Progenitor cell of endocrine pancreas (in vitro differentiated cells): ENCODE measurements at places on chromosomes 7 and 10. TPM values are rescaled to one million over a fixed set of nuclear protein-coding genes. Genes with fewer than 3 reads are reported as not detected.

DNA sequence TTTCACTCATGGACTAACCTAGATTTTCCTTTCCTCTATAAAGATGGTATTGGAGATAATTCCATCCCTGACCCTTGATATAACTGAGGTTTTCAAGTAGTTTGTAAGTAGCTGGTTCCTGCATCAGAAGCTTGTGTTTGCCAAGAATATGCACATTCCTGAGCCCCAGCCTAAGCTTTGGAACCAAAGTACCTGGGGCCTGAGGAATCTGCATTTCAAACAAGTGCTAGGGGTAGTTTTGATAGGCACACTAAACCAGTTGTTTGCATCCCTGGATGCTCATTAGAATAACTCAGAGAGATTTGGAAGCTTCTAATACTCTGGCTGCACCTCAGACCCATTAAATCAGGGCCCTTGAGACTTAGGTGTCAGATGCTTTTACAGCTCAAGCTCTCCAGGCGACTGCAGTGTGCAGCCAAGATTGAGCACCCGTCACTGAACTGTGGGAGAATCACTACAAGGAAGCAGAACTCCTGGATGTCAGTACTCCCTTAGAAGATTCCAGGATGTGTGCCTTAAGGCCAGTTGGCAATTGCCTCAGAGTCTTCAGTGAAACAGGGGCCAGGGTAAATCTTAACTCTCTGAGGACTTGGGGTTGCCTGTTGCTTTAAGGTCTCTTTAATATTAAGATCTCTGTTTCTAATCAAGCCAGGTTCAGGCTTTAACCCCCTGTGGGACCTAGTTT, 565.0 kb downstream of the REEP3 start:
- H3K27ac ChIP-seq, result no peak overlapping the region
- no peak overlapping the region for H3K4me3 ChIP-seq
- no peaks in the 10 kb centered on the region for H3K27me3 ChIP-seq
- H3K36me3 ChIP-seq, result no peaks in the 10 kb centered on the region

GRCh38 chr10:123843835-123844234, 47.8 kb downstream of the CPXM2 start:
- H3K4me3 ChIP-seq, result no peak overlapping the region
- no peak overlapping the region for H3K27ac ChIP-seq
- no peaks in the 10 kb centered on the region for H3K36me3 ChIP-seq
- peaks cover 17% of the 10 kb centered on the region for H3K27me3 ChIP-seq
- DNase-seq, result no peak
- H3K4me1 ChIP-seq, result no peaks in the 10 kb centered on the region

GRCh38 chr10:113225364-113225763, 275.3 kb downstream of the TCF7L2 start:
- H3K4me1 ChIP-seq, result no peaks in the 10 kb centered on the region
- no peak for DNase-seq
- no peaks in the 10 kb centered on the region for H3K36me3 ChIP-seq
- H3K27ac ChIP-seq, result no peak overlapping the region
- H3K27me3 ChIP-seq, result peaks cover 43% of the 10 kb centered on the region
- no peak overlapping the region for H3K4me3 ChIP-seq

GRCh38 chr7:55140221-55140940, 121.6 kb downstream of the EGFR start:
- H3K27me3 ChIP-seq, result no peaks in the 10 kb centered on the region
- H3K4me3 ChIP-seq, result no peak overlapping the region
- no peak for DNase-seq
- H3K36me3 ChIP-seq, result peaks cover 8% of the 10 kb centered on the region

- H3K4me3 ChIP-seq, result no peak overlapping the region
- DNase-seq, result no peak
- no peak overlapping the region for H3K27ac ChIP-seq
- peaks cover 17% of the 10 kb centered on the region for H3K27me3 ChIP-seq
- no peaks in the 10 kb centered on the region for H3K36me3 ChIP-seq
Observed at GRCh38 chr10:1292611-1293031, 236.4 kb downstream of the WDR37 start.

DNA sequence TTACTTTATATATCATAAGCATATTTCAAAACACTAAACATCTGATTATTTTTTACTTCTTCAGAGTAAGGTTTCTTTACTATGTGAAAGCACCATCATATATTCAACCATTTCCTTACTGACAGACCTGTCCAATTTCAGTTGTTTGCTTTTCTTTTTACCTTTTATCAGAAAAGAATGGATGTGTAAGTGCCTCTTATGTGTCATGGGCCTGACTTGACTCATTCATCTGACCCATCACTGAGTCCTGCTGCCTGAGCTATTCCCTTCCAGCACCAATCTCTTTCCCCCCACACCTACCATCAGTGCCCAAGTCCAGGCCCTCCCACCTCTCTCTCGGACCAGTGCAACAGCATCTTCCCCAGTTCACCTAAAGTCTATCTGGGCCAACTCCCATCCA, 41.7 kb upstream of the ARID5B start:
- H3K4me1 ChIP-seq, result no peaks in the 10 kb centered on the region
- DNase-seq, result no peak
- H3K27ac ChIP-seq, result no peak overlapping the region
- peaks cover 6% of the 10 kb centered on the region for H3K27me3 ChIP-seq
- no peak overlapping the region for H3K4me3 ChIP-seq
- H3K36me3 ChIP-seq, result no peaks in the 10 kb centered on the region

DNA sequence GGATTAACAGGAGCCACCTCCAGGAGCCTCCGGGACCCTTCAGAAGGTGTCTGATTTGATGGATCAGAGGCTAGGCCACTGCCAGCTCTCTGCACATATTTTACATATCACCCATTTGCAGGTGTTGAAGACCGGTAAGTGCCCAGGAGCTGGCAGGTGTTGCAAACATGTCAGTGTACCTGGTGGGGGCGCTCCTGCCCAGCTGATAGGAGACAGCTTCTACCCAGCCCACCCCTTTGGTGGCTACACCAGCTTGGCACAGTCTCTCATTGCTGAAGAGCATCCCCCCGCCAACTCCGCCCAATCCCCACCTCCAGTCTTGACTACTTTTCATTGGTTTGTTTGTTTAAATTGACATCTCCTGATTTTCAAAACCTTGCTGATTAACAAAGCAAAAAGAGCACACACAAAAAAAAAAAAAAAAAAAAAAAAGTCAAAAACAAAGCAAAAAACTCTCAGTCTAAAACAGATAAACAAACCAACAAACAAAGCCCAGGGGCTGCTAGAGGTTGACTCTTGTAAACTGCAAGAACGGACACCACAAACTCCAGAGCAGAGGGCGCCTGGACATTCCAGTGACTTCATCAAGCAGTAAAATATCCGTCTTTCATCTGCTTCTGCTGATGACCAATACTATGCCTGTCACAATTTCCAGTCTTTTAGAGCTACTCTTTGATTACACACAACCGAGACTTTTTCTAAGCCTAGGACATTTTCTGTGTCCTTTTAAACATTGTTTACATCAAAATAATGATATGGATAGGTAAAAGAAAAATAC, 275.3 kb downstream of the NRG3 start:
- no peak overlapping the region for H3K27ac ChIP-seq
- H3K4me1 ChIP-seq, result peaks cover 7% of the 10 kb centered on the region
- no peaks in the 10 kb centered on the region for H3K36me3 ChIP-seq
- DNase-seq, result peak; percentile 32

DNA sequence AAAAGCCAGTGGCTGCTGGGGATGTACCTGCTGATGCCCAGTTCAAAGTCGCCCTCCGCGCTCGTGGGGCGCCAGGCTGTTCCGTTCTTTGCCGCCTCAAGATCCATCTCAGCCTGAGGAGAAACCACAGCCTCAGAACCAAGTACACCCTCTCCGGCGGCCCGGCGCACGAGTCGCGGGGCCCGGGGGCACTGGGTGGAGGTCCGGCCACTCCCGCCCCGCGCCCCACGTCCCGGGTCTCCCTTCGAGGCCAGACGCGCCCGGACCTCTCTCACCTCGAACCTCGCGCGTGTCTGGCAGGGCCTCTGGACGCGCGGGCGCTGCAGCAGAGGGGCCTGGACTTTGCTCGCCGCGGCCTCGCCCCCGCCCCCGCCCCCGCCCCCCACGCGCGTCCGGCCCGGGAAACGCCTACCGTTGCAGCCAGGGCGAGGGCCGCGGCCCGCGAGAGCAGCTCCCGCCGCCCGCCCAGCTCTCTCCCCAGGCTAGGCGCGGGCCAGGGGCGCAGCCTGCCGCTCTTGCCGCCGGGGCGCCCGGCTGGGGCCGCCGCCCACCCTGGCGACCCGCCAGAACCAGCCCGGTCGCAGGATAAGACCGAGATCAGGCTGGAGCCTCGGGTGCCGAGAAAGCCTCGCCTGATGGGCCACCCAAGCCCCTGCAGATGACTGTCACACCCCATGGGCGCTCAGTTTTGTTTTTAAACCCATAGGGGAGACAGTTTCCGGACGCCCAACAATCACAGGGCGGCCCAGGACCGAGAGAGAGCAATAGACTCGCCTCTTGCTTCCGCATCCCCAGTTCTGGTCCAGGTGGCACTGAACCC, at the start of gene ABCB4:
ABCB4 (minus strand) TSS at position 322 of the 820 bp plus-strand sequence; CDS start at position 107, 215 bp downstream.
- H3K27ac ChIP-seq, result no peak within 1 kb of the TSS
- H3K4me3 ChIP-seq, result peak within 1 kb of the TSS; percentile 55
- peak; percentile 13 for DNase-seq
- H3K4me1 ChIP-seq, result no peaks in the 10 kb centered on the region
- H3K36me3 ChIP-seq, result no peaks in the 10 kb centered on the region

GRCh38 chr7:64494912-64495461, 67.9 kb downstream of the ZNF680 start:
- no peaks in the 10 kb centered on the region for H3K4me1 ChIP-seq
- no peak overlapping the region for H3K27ac ChIP-seq
- H3K36me3 ChIP-seq, result peaks cover 2% of the 10 kb centered on the region

DNA sequence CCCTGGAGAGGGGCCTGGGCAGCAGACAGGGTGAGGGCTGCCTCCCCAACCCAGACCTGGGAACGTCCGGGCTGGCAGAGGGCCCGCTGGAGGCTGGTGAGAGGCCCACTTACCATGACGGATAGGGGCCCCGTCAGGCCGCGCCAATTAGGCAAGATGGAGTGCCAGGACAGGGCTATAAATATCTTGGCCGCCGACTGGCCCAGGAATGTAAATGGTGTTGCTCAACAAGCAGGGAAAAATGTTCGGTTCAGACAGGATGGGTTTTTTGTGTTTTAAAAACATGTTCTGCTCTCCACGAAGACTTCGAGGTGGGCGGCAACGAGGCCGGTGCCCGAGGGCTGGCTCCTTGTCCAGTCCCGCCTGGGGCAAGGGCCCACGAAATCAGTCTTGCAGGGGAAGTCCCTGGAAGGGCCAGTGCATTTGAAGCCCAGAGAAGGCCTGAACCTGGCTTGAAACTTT, 35.8 kb upstream of the ELN start:
- no peaks in the 10 kb centered on the region for H3K36me3 ChIP-seq
- H3K27me3 ChIP-seq, result no peaks in the 10 kb centered on the region
- H3K27ac ChIP-seq, result no peak overlapping the region
- no peak overlapping the region for H3K4me3 ChIP-seq
- no peak for DNase-seq

DNA sequence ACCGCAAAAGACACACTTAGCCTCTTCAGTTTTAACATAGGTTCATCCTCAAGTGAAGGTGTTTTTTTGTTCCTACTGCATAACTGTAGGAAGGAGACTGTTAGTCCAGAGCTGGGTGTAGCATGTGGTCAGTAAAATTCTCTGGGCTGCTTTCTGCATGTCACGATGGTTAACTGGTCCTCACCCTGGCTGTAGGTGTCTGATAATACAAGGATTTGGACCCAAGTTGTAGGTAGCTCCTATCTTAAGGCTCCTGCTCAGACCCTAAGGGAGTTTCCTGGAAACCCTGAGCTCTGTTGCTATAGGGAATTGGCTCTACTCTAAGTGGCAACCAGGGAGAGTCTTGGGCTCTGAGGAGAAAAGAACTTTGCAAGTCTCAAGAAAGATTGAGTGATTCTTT, 112.9 kb downstream of the SAMD9 start:
- peaks cover 13% of the 10 kb centered on the region for H3K27me3 ChIP-seq
- no peak overlapping the region for H3K27ac ChIP-seq
- H3K36me3 ChIP-seq, result no peaks in the 10 kb centered on the region
- DNase-seq, result no peak
- no peak overlapping the region for H3K4me3 ChIP-seq
- H3K4me1 ChIP-seq, result no peaks in the 10 kb centered on the region

- no peak for DNase-seq
- no peak overlapping the region for H3K27ac ChIP-seq
- H3K4me1 ChIP-seq, result peaks cover 6% of the 10 kb centered on the region
Observed at GRCh38 chr10:53836638-53837037, 964.4 kb downstream of the PCDH15 start.

GRCh38 chr10:86376852-86377796, 10.5 kb upstream of the GRID1 start:
- no peaks in the 10 kb centered on the region for H3K36me3 ChIP-seq
- H3K27ac ChIP-seq, result no peak overlapping the region
- no peaks in the 10 kb centered on the region for H3K4me1 ChIP-seq
- H3K4me3 ChIP-seq, result no peak overlapping the region
- DNase-seq, result peak; percentile 92

GRCh38 chr10:12873172-12873571, 128.3 kb downstream of the CCDC3 start:
- H3K27ac ChIP-seq, result no peak overlapping the region
- H3K36me3 ChIP-seq, result no peaks in the 10 kb centered on the region
- no peaks in the 10 kb centered on the region for H3K4me1 ChIP-seq
- peaks cover 3% of the 10 kb centered on the region for H3K27me3 ChIP-seq

DNA sequence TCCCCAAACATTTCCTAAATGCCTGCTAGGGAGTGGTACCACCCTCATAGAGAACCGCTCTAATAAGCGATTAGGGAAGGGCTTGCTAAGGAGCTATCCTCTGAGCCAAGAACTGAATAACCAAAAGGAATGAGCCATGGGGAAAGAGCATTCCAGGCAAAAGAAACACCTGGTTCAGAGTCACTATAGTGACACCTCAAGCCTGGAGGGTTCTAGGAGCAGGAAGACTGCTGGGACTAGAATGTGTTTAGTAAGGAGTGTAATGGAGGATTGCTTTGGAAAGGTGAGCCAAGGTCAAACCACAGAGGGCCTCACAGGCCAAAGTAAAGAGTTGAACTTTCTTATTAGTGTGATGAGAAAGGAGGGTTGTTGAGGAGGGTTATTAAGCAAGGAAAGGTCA, 38.7 kb upstream of the NRBF2 start:
- H3K4me3 ChIP-seq, result no peak overlapping the region
- no peaks in the 10 kb centered on the region for H3K27me3 ChIP-seq
- no peak for DNase-seq
- H3K4me1 ChIP-seq, result no peaks in the 10 kb centered on the region
- H3K36me3 ChIP-seq, result no peaks in the 10 kb centered on the region

Gene CPEB3
- total RNA-seq, result 2.1 and 2.3 TPM in 2 replicates

Gene TBX20
- total RNA-seq, result not detected in 2 replicates

Gene TBATA
- total RNA-seq, result not detected in 2 replicates

Gene CRYGN
- 2.5 and 3.2 TPM in 2 replicates for total RNA-seq

Gene STEAP1B
- 0.89 and 1.2 TPM in 2 replicates for total RNA-seq

Gene TBC1D12
- 7.4 and 8.0 TPM in 2 replicates for total RNA-seq

Gene AKAP9
- total RNA-seq, result 101 and 105 TPM in 2 replicates

Gene CBX3
- total RNA-seq, result 221 and 222 TPM in 2 replicates
